Left ventricle myocardium superior (tissue), 1 donor: ENCODE measurements at places on chromosomes 16 and 17.

GRCh38 chr17:72501404-72502370 lies 380.9 kb downstream of the SOX9 start:
- DNase-seq: no peak

GRCh38 chr16:18958621-18959029 lies 25.1 kb upstream of the TMC7 start:
- no peak for DNase-seq

DNA sequence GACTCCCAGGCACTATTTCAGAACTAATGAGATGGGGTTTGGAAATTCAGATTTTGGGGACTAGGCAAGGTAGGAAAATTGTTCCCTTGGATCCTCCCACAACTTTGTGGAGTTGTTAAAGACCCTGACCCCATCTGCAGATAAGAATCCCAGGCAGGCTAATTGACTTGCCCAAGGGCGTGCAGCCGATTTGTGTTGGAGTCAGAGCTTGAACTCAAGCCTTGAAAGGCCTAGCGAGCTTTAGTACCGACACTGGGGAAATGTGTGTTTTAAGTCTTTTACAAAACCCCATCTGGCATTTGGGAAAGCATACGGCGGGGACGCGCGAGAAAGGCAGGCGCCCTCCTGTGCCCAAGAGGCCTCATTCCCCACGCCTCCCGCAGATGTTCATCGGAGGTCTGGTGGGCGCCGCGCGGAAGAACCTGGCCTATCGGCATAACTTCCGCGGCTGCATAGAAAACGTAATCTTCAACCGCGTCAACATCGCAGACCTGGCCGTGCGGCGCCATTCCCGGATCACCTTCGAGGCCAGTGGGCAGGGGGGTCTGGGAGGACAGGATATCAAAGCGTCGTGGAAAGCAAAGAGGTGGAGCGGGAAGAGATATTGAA lies 4.3 kb downstream of the CNTNAP1 start:
- DNase-seq: no peak

- no peak for DNase-seq
These were observed 1.4 kb downstream of the UBE2I start for GRCh38 chr16:1310832-1311200.

GRCh38 chr16:52515068-52515671 lies 31.8 kb downstream of the TOX3 start:
- DNase-seq: no peak

DNA sequence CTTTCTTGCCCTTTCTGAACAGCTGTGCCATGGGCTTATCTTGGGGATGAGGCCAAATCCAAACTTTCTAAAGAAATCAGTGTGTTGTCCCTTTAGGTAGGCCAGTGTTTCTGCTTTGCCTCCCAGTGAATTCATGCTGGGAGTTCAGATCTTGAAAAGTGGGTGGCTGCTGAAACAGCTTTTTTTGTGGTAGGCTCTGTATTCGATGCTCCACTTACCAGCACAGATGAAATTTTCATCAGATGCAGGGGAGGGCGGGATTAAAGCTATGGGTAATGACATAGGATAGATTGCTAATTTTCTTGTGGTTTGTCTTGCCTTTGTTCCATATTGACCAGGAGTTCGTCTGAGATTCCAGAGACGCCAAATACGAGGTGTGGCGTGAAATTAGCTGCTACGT lies 2.8 kb downstream of the SOCS7 start:
- DNase-seq: no peak

GRCh38 chr17:7084088-7084487 lies 4.0 kb upstream of the CLEC10A start:
- no peak for DNase-seq

DNA sequence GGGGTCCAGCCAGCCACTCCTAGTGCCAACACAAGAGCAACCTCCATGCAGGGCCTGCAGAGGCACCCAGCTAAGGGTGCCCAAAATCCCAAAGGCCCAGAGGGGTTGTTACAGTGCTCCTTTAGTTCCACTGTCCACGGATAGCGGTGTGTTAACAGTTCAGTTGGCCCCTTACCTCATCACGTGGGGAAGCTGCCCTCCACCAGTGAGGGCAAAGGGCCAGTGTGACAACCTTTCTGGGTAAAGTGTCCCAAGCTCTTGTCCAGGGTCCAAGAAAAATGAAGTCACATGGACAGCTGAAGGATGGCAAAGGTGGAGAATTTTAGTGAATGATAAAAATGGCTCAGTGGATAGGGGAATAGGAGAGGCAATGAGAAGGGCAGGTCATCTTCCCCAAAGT lies 8.7 kb upstream of the MKS1 start:
- DNase-seq: no peak

DNA sequence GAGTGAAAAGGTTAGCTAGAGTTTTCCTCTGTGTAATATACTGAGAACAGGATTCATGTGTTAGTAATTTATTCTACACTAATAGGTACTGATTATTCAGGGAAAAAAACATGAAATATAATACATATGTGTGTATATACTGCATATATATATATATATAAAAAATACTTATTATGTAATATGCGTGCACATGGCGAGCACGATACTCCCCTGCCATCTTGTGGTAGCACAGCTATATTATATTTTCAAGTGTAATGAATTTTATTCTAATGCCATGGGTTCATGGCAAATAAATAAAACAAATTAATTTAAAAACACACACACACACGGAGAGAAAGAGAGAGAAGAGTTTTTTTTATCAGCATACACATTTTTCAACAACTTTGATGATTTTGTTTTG lies 460.6 kb downstream of the KCNJ2 start:
- DNase-seq: no peak

- no peak for DNase-seq
These were observed 472.4 kb downstream of the PMP22 start for GRCh38 chr17:14792746-14793145.

- DNase-seq: peak; percentile 86
These were observed 9.2 kb downstream of the FMNL1 start for GRCh38 chr17:45230787-45231480.

DNA sequence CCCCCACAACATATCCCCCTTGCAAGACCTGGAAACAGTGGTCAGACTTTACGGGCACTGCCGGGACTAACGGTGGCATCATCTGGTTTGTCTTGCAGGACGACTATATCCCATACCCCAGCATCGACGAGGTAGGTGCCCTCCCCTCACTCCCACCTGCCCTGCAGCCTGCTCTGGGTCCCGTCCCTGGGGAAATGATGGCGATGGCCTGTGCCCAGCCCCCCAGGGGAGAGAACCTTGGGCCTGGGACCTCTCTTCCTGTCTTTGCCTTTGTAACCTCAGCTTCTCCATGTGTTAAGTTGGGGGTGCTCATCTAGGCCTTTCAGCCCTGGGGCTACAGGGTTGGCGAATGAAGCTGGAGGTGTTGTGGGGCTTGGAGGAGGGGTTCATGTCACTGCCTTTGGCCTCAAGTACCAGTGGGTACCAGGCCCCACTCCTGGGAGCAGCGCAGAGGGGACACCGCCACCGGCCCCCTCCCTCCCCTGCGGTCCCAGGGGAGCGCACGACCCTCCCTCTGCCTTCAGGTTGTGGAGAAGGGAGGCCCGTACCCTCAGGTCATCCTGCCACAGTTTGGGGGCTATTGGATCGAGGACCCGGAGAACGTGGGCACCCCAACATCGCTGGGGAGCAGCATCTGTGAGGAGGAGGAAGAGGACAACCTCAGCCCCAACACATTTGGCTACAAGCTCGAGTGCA lies 99.9 kb downstream of the OR1D5 start:
- DNase-seq: no peak

- DNase-seq: no peak
These were observed 9.6 kb downstream of the GPRC5B start for GRCh38 chr16:19874851-19875546.

DNA sequence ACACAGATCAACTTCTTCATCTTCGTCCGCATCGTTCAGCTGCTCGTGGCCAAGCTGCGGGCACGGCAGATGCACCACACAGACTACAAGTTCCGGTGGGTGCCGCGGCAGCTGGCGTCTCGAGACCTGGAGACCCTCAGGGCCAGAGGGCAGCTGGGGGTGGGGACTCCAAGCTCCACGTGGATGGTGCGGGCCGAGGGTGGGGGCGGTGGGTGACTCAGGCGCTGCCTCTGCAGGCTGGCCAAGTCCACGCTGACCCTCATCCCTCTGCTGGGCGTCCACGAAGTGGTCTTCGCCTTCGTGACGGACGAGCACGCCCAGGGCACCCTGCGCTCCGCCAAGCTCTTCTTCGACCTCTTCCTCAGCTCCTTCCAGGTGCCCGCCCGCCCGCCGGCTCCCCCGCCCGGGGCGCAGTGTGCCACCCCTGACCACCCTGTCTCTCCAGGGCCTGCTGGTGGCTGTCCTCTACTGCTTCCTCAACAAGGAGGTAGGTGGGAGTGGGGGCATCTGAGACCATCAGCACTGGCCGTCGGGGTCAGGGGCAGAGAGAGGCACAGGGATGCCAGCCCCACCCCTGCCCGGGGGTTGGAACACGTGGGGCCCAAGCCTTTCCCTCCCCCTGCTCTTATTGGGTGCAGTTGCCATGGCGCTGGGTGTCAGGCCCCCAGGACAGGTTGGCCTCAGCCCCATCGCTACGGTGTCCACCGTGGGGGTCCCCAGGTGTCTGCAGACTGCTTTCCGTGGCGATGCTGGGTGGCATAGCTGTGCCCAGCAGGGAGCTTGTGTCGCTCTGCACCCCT lies 8.8 kb downstream of the GCGR start:
- DNase-seq: no peak

DNA sequence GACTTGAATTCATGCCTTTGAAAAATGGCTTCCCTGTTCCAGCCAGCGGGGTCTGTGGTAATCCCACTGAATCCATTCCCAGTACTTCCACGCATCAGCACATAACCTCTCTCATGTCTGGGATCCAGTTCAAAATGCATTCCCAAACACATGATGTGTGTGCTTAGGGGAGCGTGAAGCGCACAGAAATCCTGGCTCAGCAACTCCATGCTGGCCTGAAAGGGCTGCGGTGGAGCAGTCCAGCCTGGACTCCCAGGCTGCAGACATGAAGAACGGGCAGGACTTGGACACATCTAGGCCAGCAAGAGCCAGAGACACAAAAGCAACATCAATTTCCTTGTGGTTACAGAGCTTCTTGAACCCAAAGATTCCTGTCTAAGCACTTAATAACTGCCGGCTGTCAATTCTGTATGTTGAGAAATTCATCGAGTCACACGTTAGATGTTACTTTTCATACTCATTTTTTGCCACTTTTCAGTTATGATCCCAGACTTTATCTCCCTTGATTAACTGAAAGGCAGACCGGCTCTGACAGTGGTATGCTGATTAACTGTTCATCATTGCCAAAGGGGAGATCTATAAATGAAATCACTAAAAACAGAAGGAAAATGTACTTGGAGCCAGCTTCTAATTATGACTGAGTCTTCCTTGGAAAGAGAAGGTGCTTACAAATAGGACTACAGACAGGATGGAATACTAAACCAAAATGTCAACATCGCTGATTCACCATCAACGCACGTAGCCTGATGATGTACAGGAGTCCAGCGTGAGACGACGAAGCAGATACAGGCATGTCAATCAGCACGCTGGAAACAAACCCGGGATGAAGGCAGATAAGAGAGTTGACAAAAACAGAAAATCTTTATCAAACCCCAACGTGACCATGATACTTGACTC lies 23.0 kb downstream of the NSMCE1 start:
- peak; percentile 66 for DNase-seq

DNA sequence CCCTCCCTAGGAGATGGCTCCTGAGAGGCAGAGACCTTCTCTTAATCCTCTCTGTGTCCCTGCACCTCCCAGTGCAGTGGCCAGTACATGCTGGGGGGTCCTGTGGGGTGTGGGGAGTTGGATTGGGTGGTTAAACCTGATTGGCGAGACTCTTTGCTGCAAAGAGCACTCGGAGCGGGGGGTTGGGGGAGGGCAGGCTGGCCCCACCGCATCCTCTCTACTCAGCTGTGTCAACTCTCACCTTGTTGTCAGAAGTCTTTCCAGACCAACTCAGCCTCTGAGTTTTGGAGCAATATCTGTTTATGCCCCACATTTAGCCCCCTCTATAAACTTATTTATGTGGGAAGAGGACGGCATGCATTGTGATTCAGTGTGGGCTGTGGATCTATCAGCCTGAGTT lies 40.0 kb downstream of the SMARCE1 start:
- no peak for DNase-seq

GRCh38 chr16:27972500-27972899 lies 91.0 kb downstream of the GSG1L start:
- no peak for DNase-seq

DNA sequence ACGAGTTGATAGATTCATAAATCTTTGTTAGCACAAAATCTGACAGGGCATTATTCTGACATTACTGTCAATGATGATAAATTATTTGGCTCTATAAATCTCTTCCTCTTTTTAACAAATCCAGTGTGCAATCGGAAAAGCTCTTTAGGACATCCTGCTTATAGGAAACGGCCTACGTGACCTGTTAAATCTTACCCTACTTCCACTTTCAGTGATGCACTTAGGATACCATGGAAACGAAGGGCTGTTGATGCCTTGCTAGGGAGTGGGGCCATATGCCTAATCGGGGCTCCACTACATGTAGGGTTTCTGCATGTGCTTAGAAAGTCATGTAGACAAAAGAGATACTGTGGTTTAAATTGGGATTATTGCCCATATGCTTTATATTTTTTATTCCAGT lies 27.2 kb downstream of the ZNF594 start:
- no peak for DNase-seq

GRCh38 chr16:68093816-68094613 lies 8.8 kb downstream of the NFATC3 start:
- no peak for DNase-seq

DNA sequence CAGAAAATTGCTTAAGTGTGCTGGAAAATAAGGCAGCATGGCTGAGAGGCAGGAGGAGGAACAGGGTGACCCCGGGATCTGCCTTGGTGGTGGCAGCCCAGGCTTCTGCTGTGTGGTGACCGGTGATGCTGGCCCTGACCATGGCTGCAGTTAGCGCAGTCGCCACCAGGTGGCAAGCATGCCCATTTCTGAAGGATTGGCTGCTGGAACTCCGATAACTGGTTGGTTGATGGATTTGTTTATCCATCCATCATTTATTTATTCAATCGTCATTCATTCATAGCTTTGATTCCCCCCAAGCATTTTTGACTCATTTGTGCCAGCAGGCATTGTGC lies 29.1 kb upstream of the ITGA3 start:
- peak; percentile 90 for DNase-seq

DNA sequence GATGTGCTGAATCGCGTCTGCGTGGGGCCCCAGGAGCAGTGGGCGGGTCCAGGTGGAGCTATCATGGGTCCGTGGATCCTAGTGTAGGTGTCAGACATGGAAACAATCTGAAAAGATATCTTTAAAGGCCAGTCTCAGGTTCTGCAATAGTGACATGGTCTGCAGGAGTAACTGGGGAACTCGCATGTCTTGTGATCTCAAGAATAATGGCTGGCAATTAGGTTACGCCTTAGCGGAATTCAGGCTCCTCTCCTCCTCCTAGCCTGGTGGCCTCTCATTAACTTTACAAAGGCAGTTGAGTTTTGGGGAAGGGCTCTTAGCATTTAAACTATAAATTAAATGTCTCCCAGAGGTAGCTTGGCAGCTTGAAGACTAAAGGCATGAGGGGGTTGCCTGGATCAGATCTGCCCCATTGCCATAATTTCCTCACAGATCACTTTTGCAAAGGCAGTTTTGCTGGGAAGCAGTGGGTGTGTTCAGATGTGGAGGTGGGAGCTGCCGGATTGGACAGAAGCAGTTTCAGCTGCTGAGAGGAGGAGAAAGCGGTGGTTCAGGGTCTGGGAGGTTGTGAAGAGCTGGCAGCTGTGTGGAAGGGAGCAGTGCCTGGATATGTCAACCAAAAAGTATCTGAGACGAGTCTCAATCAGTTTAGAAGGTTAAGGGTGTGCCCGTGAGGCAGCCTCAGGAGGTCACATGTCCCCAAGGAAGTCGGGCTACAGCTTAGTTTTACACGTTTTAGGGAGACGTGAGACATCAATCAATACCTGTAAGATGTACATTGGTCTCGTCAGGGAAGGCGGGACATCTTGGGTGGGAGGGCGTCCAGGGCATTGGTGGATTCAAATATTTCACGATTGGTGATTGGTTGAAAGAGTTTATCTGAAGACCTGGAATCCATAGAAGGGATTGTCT lies 2.7 kb downstream of the TBCD start:
- no peak for DNase-seq
